ENCODE measurements at places on chromosomes 7 and 10.
A peak's percentile ranks its signal among the peaks of the same experiment; 100 is the strongest.

DNA sequence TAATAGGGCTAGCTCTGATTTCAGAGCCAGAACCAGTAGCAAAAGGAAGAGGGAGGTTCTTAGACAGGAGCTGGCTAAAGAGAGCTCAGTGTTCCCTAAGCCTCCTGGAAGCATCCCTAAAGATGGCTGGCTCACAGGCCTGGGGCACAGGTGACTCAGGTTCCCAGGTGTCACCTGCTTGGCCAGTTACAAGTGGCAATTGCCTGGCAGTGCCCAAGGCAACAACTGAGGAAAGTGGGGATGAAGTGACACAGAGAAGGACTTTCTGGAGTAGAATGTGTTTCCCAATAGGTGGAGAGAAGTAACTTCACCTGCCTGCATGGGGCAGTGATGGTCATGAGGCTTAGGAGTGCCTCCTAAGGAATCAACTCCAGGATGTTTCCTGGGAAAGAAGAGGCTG is 66.5 kb upstream of the EEPD1 start:
- no peak for DNase-seq

DNA sequence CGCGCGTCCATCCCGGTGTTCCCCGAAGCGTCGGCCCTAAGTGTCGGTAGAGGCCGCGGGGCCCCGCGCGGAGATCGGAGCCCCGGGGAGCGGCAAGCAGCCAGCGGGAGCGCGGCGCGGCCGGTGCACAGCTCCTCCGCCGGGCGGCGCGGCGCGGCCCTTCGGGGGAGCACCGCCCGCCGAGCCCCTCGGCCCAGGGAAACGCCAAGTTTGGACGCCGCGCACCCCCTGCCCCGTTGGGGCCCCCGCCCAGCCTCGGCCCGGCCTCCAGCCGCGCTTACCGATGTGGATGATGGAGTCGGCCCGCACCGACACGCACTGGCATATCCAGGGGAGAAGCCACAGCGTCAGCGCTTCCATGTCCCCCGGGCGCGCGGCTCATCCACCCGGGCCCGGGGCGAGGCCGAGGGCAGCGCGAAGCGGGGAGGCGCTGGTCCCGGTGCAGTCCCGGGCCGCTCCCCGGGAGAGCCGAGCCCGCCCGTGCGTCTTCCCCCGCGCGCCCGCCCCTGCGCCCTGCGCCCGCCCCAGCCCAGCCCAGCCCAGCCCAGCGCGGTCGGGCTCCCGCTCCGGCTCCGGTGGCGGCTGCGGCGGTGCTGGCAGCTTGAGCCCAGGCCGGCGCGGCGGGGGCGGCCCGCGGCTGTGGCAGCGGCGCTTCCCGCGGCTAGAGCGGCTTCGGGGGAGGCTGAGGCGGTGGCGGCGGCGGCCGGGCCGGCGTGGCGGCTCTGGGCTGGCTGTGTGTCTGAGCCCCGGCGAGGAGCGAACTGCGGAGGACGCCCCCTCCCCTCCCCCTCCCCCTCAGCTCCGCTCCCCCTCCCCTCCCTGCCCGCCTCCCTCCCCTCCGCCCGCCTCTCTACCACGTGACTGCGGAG is at the start of gene GRID1:
Gene GRID1, minus strand, starts transcription at position 763 of the 869 bp plus-strand sequence.
- DNase-seq: peak; percentile 10

- no peak for DNase-seq
Measured at GRCh38 chr10:78685466-78686103, 383.2 kb upstream of the ZMIZ1 start.

GRCh38 chr7:21373031-21373430 is 54.9 kb upstream of the SP4 start:
- DNase-seq: no peak

DNA sequence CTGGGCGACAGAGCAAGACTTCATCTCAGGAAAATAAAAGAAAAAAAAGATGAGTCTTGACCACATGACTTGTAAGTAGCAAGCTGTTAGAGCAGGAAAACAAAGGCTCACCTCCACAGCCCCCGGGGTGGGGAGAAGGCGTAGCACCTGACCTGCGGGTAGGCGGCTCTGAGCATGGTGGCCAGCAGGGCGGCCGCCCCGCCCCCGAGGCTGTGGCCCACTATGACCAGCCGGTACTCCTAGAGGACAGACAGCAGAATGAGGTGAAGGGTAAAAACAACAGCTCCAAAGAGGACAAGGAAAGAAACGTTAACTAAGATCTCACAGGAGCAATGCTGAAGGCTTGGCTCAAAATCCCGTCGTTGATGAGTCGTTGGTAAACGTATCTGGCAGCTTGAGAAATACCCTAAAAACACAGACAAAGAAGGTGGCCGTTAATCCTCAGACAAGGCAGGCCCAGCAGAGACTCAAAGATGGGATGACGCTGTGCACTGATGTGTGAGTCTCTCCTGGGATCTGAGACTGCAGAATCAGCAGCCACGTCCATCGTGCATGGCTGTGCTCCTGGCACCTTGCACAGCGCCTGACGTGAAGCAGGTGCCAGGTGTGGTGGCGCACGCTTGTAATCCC is 31.1 kb downstream of the DAGLB start:
- no peak for DNase-seq

GRCh38 chr7:154437234-154437633 is 385.0 kb downstream of the DPP6 start:
- DNase-seq: no peak

GRCh38 chr10:88500656-88501055 is 82.5 kb downstream of the RNLS start:
- no peak for DNase-seq

DNA sequence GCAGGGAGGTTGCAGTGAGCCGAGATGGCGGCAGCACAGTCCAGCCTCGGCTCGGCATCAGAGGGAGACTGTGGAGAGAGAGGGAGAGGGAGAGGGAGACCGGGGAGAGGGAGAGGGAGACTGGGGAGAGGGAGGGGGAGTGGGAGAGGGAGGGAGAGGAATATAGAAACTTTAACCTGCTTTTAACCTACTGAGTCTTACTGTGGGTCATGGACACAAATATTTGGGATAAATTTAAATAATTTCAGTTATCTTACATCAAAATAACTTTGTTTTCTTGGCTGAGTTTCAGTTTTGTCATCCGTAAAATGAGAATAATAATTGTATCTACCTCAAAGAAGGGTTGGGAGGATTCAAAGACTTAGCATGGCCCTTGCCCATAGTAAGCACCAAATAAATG is 319.8 kb downstream of the LRMDA start:
- DNase-seq: no peak

GRCh38 chr7:95530881-95531280 is 45.1 kb downstream of the ASB4 start:
- no peak for DNase-seq

DNA sequence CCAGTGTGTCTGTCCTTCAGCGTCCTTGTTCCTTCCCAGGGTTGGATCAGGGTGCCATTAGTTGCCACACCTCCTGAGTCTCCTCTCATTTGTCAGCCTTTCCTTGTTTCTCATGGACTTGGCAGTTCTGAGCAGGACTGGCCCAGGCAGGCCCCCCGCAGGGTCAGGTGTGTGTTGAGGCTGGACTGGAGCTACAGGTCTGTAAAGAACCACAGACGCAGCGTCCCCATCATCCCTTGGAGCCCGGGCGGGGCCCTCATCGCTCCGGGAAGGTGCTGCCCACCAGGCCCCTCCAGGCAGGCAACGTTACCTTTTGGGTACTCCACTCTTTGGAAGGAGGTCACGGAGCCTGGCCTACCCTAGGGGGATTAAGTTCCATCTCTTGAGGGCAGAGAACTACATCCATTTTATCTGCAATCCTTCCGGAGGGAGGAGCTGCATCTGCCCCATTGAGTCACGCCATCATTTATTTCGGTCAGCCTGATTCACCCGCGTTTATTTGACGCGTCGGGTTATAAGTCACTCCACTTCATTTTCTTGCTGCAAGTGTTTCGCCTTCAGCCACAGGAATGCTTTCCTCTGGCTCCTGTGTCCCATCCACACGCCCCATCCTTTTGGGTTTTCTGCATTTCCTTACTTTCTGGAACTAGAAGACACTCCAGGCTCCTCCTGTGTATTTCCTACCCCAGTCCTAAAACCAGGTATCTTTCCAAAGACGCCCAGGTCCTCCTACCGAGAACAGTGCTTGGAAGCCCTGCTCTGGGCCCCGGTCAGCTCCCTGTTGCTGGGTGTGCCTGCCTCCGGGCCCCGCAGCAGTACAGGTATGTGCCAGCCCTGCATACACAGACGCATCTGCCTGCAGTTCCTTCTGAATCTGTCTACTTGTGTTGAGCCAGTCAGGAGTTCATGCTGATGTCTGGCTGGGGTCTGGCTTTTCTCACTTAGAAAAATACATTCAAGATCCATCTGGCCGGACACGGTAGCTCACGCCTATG is 141.9 kb downstream of the MAD1L1 start:
- DNase-seq: no peak

GRCh38 chr10:32548208-32548607 is 102.3 kb downstream of the CCDC7 start:
- no peak for DNase-seq

GRCh38 chr10:36177071-36177470 is 535.0 kb upstream of the FZD8 start:
- no peak for DNase-seq

DNA sequence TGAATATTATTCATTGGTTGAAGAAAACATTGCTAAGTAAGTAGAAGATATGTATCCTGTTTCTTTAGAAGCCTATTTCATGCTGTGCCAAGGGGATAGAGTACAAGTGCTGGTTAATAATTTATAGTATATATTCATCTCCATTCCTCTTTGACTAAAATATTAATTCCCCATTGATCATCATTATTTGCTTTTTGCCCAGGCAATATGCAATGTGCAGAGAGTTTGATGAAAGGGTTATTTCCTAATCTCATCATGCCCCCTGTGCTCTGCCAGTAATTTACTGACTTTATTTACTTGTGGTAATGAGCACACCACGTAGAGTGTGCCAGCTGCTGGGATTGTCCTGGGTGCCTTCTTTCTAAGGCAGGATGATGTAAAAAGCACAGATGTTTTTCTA is 180.9 kb downstream of the REEP3 start:
- peak; percentile 23 for DNase-seq

- no peak for DNase-seq
Measured at GRCh38 chr7:103771294-103771693, 218.2 kb downstream of the RELN start.

GRCh38 chr10:88721392-88721791 is 15.3 kb downstream of the LIPK start:
- no peak for DNase-seq

DNA sequence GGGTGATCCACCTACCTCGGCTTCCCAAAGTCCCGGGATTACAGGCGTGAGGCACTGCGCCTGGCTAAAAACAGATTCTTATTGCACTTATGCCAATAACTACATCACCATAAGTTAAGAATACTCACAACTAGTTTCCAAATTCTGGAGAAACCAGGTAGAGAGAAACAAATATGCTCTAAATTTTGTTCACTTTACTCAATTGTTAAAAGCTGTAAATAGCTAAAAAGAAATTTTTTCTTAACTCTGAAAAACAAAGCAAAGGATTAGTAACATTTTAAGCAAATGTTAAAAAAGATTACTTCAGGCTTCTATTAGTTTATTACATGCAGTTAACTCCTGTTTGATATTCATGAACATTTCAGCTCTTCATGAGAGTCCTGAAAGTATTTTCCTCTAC is 28.3 kb upstream of the ZMIZ2 start:
- DNase-seq: no peak

DNA sequence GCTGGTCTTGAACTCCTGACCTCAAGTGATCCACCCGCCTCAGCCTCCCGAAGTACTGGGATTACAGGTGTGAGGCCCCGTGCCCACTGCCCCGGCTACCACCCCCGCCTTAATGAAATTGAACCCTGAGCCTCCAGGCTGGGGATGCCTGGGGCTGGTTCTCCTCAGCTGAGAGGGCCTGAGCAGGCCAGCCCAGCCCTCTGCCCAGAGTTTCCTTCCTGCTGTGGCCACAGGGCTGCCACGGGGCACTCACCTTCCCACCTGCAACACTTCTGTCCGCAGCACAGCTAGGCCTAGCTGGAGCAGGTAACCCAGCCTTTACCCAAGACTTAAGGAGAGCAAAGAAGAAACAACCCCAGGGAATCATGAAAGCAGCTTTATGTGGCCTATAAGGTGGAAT is 78.1 kb upstream of the ANLN start:
- no peak for DNase-seq

- no peak for DNase-seq
Measured at GRCh38 chr7:157347217-157347904, 10.6 kb downstream of the DNAJB6 start.

DNA sequence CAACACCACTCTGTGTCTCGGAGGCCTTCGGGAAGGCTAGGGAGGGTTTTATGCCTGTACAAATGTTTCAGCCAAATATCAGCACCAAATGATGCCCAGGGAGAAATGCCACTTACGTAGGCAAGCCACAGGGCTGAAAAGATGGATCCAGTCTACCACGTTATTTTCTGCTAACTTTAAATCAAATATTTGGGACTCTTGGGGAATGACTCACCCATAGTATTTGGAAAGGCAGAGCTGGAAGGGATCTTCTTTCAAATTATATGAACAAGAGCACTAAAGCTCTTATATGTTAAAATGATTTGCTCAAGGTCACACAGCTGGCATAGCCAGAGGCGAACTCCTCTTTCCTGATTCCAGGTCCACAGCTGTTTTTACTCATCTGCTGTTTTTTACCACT is 591.4 kb downstream of the SORCS1 start:
- no peak for DNase-seq

DNA sequence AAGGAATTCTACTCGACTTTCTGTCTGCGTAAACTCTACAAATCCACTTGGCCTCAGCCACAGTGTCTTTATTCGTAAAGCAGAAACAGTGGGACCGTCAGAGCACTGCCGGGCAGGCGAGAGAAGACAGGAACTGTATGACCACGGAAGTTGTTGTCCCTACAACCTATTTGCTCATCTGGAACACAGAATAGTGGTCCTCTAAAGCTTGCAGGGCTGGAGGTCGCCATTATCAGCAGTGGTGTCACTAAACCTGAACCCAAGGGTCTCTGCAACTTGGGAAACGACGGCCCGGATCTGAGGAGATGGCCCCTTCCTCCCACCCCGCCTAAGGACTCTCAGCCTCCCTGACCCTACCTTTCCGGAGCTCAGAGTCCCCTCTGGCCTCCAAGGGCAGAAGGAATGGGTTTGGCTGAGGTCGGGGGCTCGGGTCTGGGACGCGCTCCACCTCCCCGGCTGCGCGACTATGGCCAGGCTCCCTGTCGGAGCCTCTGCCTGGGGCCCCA is 442 bp downstream of the STYXL1 start:
- no peak for DNase-seq

- no peak for DNase-seq
Measured at GRCh38 chr7:39587393-39587792, 21.2 kb downstream of the YAE1 start.

DNA sequence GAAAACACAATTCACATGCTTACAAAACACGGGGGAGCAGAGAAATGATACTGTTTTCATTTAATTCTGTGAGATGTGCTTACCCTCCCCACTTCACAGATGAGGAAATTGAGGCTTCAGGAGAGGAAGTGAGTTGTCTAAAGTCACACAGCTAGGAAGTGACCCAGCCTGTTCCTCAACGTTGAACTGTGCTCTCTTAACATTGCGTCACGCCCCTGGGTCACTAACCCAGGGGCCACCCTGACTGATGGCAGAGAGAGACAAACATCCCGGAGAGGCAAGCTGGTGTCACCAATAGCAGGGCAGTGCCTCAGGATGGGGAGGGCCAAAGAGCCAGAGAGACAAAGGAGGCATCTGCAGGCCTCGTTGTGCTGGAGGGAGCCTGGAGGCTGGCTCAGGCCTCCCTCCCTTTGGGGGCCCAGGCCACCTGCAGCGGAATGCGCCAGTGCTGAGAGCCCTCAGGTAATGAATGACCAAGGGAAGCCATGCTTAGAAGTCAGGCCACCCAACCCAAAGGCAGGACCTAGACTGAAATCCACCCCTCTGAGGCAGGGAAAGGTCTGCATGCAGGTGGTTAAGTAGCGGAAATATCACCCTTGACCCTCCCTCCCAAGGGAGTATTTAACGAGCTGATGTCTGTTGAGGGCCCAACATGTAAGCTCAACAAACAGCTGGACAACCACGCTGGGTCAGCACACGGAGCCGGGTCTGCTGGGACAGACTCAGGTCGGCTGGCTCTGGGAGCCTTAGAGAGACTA is 81.3 kb downstream of the C10orf105 start:
- DNase-seq: no peak

Data from NCI-H510A treated with DMSO at 0.1 percent for 48 hours (cell line).